IMR-90 (cell line): ENCODE measurements at places on chromosomes 12 and 14.

GRCh38 chr12:119479121-119479561 is 114.4 kb upstream of the TMEM233 start:
- DNase-seq: no peak

GRCh38 chr12:80325167-80325959 is 118.7 kb upstream of the PTPRQ start:
- no peak for DNase-seq

DNA sequence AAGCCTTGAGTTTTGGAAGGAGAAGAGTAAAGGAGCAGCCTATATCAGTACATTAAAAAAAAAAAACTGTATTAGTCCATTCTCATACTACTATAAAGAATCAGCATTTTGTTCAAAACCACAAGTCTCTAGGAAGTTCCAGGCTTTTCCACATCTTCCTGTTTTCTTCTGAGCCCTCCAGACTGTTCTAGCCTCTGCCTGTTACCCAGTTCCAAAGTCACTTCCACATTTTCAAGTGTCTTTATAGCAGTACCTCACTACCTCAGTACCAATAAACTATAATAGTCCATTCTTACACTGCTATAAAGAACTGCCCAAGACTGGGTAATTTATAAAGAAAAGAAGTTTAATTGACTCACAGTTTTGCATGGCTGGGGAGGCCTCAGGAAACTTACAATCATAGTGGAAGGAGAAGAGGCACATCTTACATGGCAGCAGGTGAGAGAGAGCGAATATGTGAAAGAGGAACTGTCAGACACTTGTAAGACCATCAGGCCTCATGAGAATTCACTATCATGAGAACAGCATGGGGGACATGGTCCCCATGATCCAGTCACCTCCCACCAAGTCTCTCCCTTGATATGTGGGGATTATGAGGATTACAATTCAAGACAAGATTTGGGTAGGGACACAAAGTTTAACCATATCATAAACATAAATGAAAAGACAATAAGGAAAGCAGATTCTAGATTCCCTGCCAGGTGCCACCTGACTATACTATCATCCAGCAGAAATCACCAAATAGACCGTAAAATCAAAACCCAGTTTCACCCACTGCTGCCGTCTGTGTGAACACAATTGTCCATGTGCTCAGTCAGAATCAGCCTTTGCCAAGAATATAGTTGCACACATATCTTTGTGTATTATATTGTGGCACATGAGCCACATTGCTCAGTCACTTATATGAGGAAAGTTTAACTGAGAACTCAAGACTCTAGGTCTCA is 27.8 kb downstream of the TOGARAM1 start:
- no peak for DNase-seq

- DNase-seq: no peak
Observed at GRCh38 chr14:81170829-81171195, 49.9 kb downstream of the GTF2A1 start.

DNA sequence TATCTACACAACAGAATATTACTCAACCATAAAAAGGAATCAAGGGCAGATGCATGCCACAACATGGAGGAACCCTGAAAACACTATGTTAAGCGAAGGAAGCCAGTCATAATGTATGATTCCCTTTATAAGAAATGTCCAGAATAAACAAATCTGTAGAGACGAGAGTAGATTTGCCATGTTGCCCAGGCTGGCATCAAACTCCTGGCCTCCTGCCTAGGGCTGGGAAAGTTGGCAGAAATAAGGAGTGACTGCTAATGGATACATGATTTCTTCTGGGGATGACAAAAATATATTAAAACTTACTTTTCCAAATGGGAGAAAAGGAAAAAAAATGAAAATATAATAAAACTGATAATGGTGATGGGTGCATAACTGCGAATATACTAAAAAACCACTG is 10.9 kb downstream of the CLIP1 start:
- no peak for DNase-seq

GRCh38 chr14:73364559-73364958 is 93.8 kb downstream of the NUMB start:
- DNase-seq: no peak

DNA sequence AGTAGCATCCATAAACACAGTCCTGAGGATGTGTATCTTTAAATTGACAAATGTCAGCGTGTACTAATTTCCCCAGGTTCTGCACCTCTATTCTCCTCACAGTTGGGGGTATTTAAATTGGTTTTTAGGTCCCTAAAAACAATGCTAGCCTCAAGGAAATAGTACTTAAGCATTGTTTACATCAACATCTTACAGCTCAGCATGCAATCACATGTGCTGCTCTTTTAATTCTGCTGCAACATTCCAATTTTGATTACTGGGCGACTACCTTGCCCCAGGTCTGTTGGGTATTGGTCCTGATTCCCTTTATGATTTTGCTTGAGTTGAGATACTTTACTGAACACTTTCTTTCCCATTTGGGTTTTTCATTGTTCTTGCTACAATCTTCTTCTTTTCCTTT is 616.6 kb downstream of the CCER1 start:
- DNase-seq: no peak

DNA sequence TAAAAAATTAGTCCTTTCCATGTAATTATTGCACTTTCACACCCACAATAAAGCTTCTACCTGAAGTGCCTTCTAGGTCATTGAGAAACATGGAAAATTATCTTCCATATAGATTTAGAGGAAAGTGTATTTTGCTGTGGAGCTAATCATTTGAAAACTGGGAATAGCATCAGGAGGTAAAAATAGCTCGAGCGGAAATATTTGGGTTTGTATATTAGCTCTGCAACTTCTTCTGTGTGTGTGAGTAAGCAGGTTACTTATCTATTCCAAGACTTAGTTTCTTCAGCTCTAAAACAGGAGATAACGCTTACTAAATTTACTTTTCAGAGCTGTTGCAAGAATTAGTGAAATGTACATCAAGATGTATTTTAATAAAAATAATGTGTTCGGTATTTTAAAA is 95.0 kb upstream of the MON2 start:
- no peak for DNase-seq

GRCh38 chr12:52789637-52790426 is 6.1 kb downstream of the KRT3 start:
- no peak for DNase-seq

- DNase-seq: no peak
Observed at GRCh38 chr12:52419656-52420055, 13.5 kb upstream of the KRT82 start.

GRCh38 chr12:74317078-74317601 is 220.5 kb upstream of the ATXN7L3B start:
- DNase-seq: no peak

- no peak for DNase-seq
Observed at GRCh38 chr12:32080435-32080834, 26.2 kb upstream of the BICD1 start.

DNA sequence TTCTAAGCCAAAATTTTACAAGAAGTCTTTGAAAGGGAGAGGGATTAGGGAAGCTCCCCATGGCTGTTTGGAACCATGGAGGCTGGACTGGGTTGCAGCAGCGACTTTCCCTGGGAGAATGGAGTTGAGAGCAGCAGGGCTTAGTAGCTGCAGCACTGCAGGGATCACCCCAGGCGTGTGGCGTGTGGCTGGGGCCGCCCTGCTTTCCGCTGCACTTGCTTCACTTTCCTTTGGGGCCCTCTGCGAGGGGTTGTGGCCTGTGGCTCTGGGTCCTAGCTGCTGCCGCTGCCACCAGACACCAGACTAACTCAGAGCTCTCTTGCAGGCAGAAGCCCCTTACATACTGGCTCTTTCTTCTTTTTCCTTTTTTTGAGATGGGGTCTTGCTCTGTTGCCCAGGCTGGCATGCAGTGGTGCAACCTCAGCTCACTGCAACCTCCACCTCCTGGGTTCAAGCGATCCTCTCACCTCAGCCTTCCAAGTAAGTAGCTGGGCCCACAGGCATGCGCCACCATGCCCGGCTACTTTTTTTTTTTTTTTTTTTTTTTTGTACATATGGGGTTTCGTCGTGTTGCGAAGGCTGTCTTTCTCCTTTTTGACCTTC is 25.4 kb downstream of the CCDC62 start:
- DNase-seq: no peak

GRCh38 chr14:53946404-53947093 is 10.1 kb downstream of the BMP4 start:
- no peak for DNase-seq

DNA sequence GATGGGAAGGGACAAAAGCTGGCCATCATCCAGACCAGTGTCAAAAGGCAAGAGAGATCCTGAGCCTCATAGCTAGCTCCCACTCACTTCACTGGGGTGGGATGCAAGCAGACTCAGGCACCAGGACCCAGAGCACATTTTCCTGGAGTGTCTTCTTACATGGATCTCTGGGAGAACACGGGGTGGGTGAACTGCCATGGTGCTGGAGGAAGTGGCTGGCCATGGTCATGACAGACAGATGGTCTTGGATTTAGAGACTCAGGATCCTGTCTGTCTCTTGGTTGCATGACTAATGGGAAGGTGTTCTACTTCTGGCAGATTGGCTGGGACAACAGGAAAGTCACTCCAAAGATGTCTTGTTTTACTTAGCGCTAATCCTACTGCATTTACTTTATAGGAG is 311.5 kb downstream of the ATP23 start:
- DNase-seq: no peak

DNA sequence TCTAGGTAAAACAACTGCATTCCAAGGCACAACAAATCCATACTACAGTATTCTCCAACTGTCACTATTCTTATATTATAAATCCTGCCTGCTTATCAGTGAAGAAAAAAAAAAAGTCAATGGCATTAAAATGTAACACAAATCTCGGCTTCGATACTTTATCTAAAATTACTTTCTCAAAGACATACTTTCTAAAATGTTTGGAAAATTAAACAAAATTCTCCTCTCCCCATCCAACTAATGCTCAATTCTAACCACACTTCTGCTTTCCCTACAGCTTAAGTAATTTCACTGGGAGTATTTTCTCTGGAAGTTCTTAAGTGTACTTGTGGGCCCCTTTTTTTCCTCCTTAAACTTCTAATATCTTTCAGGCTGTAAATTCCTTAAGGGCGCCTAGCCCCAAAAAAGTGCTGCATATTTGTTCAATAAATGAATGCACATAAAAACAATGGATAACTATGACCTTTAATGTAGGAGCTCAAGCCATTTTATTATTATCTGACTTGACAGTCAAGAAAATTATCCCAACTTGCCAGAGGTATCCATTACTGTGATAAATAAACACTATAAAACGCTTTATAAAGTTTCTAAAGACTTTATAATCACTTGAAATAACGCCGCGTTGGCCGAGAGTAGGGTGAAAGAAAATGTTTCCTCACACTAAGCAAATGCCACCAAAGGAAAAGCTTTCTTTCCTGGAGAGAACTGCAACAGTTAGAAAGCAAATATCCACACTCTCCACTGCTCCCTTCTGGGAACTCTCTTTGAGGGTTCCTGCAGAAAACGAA is 977 bp downstream of the HEATR5A start:
- no peak for DNase-seq

- no peak for DNase-seq
Observed at GRCh38 chr14:59631237-59631636, 54.6 kb upstream of the CCDC175 start.

GRCh38 chr12:89262855-89263552 is 89.3 kb downstream of the DUSP6 start:
- DNase-seq: no peak

GRCh38 chr14:72024504-72024903 is 92.3 kb downstream of the RGS6 start:
- no peak for DNase-seq
